ENCODE measurements at places on chromosomes 5 and 9.

DNA sequence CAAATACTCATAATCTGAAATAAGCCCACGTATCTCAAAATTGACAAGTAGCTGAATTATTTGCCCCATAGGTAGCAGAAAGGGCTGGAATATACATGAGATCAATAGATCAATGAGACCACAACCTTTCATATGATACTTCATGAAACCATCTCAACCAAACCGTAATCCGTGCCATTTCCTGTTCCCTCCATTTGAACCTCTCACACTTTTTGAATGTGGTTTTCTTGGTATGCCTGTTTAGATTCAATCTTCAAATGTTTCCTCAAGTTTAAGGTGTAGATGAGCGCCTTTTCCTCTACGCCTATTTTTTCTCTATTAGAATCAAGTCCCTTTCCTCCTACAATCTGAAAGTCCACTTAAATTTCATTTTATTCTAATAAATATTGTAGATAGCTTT is 805.5 kb downstream of the EFNA5 start:
- DNase-seq, result no peak

DNA sequence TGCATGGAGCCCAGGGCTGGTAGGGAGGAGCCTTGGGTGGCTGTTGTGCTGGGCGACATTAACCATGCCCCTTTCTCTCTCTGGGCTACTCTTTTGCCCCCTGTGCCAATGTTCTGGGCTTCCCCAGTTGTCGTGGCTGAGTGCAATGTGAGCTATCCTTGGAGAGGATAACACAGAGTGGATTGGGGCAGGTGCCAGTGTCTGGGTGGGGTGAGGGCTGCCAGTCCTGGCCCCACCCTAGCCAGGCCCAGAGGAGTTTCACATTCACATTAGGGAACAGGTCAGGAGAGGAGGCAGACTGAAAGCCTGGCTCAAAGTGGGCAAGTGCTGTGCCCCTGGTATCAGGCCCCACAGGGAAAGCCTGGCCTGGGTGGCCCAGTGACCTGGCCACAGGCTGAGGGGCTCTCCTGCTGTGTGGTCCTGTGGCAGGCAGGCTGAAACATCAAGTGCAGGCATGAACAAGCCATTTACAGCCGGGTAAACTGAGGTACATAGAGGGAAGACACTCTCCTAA is 7.5 kb upstream of the NDST1 start:
- DNase-seq, result no peak

GRCh38 chr5:174111287-174111973 is 65.9 kb downstream of the NSG2 start:
- no peak for DNase-seq

GRCh38 chr9:110820381-110820780 is 151.8 kb downstream of the MUSK start:
- DNase-seq, result no peak

GRCh38 chr9:68643901-68644809 is 60.9 kb upstream of the PIP5K1B start:
- DNase-seq, result no peak

DNA sequence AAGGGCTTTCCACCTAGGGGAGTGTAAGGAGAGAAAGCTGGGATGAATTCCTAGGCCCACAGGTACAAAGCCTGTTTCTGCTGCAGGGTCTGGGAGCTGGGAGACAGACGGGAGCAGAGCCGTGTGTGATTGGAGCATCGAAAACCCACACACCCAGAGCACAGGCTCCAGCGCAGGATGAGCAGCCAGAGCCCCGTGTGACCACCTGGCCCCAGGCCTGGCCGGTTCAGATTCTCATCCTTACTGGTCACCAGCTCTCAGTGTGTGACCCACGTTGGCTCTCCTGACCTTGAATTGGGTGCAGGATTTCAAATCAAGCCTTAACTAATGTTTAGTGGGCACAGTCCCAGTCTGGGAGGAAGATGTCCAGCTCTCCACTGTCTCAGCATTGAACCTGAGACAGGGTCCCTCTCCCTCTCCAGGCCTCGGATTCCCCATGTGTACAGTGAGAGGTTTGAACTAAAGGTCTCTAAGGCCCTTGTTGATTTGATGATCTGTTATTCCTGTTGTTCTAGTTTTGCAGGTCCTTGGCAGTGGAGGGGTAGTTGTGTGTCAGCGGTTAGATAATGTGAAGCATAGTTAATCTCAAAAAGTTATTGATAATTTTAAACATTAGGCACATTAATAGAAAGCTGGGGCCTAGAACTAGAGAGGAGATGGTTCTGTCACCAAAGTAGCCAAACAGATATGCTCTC is 50.1 kb downstream of the PPARGC1B start:
- DNase-seq, result no peak

DNA sequence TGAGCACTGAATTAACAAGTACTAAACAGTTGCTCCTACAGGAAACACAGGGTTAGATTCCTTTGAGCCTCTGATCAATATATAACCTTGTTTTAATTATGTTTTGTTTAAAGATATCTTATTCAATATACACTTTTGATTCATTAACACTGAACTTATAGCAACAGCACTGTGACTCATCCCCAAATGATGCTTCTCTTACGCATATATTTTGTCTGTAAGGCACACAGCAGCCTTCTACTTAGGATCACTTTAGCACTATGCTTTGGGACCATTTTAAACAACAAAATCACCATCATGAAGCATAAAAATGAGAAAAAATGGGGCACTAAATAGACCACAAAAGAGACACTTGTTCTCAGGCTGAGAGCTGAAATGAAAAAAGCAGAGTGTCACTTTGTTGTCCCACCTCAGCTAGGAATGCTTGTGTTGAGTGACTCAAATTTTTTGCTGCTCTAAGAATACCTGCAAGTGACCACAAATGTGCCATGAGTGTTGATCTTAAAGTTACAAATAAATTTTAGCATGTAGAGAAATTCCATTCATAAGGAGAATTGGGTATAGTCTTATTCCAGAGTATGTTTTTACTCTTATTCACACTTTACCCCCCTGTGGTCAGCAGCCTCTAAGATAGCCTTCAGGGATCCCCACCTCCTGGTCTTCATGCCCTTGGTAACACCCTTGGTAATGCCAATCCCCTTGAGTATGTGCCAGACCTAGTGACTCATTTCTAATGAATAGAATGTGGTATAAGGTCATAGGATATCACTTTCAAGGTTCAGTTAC is 252.7 kb upstream of the IL12B start:
- no peak for DNase-seq

DNA sequence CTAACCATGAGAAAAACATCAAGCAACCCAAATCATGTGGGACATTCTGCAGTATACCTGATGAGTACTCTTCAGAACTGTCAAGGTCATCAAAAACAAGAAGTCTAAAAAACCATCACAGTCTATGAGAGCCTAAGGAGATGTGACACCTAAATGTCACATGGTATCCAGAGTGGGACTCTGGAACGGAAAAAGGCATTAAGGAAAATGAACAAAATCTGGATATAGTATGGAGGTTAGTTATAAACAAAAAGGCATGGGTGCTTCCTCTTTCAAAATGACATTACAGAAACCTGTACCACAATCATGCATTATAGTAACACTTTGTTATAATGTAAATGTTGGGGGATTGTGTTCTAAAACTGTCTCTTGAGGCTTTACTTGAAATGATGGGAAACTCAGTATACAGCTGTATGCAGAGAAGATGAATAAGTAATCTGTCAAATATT is 47.4 kb downstream of the PRKACG start:
- no peak for DNase-seq

GRCh38 chr9:112411626-112412027 is 31.7 kb downstream of the HSDL2 start:
- no peak for DNase-seq

DNA sequence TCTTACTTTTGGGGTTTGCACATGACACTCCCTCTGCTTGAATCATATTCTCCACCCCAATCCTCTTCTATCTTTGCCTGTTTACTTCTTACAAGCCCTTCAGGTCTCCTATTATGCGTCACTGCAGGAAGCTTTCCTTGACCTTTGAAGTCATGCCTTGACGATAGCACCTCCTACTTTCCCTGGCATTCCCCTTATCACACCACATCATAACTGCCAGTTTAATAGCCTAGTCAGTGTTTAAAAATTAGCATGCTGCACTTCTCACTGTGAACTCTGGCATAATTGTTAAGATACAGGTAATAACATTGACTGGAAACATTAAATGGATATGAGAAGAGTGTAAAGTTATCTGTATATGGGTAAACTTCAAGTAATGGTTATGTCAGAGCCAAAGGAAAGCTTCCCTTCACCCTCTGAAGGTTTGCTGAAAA is 37.1 kb upstream of the CEP120 start:
- DNase-seq, result no peak

- DNase-seq, result no peak
Measured at GRCh38 chr5:36058776-36059175, 7.9 kb downstream of the UGT3A2 start.

DNA sequence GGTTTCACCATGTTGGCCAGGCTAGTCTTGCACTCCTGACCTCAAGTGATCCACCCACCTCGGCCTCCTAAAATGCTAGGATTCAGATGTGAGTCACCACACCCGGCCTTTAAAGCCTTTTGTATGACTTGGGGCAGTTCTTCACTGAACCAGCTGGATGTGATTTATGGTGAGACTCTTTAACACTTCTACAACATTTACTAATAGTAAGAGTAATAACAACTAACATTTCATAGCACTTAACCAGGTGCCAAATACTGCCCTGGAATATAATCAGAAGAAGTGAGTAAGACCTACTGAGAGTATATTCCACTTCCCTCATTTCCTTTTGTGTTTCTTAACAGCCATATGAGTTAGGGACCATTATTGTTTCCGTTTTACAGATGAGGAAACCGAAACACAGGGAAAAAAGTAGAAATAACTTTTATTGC is 10.0 kb downstream of the ZSWIM6 start:
- no peak for DNase-seq

DNA sequence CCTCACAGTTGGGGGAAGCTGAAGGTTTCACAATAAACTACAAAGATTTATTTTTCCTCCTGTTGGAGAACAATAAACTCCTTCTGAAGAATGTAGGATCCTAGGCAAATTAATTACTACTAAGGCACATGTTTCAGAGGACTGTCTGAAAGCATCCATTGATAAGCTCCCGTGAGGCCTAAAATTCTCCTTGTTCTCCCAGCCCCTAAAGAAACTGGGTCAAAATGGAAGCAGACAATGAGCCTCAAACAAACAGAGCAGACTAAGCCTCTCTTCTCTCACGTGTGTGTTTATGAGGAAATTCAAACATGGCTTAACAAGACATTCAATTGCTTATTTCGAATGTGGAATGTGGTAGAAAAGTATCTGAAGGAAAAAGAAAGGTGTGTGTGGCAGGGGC is 249.0 kb downstream of the GLIS3 start:
- DNase-seq, result no peak

- DNase-seq, result no peak
Measured at GRCh38 chr5:132280371-132281240, 13.6 kb upstream of the SLC22A4 start.

DNA sequence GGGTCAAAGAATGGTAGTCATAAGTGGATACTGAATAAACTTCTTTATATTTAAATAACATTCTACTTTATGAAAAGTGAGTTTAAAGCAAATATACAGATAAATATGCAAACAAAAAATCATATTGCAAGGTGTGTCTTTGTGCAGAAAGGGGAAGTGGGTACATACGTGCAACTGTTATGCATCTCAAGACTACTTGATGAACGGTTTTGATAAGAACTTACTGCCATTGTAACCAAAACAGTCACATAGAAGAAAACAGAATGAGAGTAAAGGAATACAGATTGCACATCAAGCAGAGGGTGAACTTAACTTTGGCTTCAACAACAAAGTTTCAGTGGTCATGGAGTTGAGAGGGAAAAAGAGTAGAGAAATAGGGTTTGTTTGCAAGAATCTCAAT is 9.9 kb downstream of the CAMK4 start:
- no peak for DNase-seq

DNA sequence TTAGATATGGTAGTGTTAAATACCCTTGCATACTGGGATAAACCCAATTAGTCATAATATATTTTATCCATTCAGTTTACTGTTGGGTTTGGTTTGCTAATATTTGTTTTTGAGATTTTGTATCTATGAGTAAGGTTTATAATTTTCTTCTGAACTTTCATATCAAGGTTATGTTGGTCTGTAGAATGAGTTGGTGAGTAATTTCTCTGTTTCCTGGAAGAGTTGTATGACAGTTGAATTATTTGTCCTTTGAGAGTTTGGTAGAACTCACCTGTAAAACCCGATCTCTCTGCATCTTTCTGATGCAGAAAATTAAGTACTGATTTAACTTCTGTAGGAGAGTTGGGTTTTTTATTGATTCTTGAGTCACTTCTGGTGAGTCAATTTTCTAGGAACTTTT is 20.4 kb downstream of the DDX4 start:
- no peak for DNase-seq

Data from activated CD4-positive, alpha-beta memory T cell treated with anti-CD3 and anti-CD28 coated beads, Interleukin-2, amount 10 ng/mL, durations not matched to agents 7 days and 5 days (primary cell).